ENCODE measurements at places on chromosomes 6 and 20. TPM values are rescaled to one million over a fixed set of nuclear protein-coding genes. Genes with fewer than 3 reads are reported as not detected.

GRCh38 chr20:50282592-50283241 is 92.1 kb downstream of the CEBPB start:
- H3K4me3 ChIP-seq: no peak overlapping the region
- H3K27me3 ChIP-seq: no peaks in the 10 kb centered on the region
- DNase-seq: no peak
- no peaks in the 10 kb centered on the region for H3K36me3 ChIP-seq
- H3K4me1 ChIP-seq: peaks cover 6% of the 10 kb centered on the region

DNA sequence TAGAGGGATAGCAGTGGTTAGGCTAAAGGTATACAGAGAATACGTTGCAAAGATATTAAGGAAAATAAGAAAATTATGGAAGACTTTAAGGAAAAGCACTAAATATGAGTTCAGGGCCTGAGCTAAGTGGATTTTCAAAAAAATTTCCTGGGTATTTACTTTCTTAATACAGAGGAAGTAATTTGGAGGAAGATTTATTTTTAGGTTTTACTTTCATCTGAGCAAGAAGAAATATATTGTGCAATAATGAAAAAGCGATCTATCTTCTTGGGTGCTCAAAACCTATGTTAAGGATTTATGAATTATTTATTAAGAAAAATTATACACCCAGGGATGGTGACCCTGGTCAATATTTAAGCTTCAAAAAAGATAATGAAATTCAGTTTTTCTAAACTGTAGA is 224.7 kb downstream of the PLCB1 start:
- H3K4me3 ChIP-seq: no peak overlapping the region
- no peak for DNase-seq
- no peaks in the 10 kb centered on the region for H3K36me3 ChIP-seq
- H3K27me3 ChIP-seq: no peaks in the 10 kb centered on the region
- no peaks in the 10 kb centered on the region for H3K4me1 ChIP-seq

DNA sequence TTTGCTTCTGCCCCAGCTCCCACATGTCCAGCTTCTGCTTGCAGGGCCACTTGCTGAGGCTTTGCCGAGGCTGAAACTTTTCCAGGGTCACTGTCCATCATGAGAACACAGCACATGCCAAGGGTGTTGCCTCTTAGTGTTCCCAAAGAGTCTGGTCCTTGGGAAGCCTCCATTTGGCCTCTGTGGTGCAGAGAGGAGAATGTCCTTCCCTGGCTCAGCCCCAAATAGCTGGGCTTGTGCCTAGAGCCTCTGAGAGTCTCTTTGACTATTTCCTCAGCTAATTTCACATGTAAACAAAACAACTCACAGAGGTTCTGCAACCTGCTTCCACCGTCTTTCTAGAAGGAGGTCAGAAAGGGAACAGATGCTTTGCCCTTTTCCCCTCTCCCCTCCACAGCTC is 40.4 kb upstream of the RAB23 start:
- DNase-seq: no peak
- H3K36me3 ChIP-seq: no peaks in the 10 kb centered on the region
- no peak overlapping the region for H3K4me3 ChIP-seq
- no peaks in the 10 kb centered on the region for H3K4me1 ChIP-seq
- no peaks in the 10 kb centered on the region for H3K27me3 ChIP-seq
- no peak overlapping the region for H3K27ac ChIP-seq

- H3K36me3 ChIP-seq: no peaks in the 10 kb centered on the region
- no peak overlapping the region for H3K27ac ChIP-seq
- DNase-seq: no peak
- H3K4me3 ChIP-seq: no peak overlapping the region
These were observed 15.9 kb upstream of the PCMTD2 start for GRCh38 chr20:64239449-64240242.

DNA sequence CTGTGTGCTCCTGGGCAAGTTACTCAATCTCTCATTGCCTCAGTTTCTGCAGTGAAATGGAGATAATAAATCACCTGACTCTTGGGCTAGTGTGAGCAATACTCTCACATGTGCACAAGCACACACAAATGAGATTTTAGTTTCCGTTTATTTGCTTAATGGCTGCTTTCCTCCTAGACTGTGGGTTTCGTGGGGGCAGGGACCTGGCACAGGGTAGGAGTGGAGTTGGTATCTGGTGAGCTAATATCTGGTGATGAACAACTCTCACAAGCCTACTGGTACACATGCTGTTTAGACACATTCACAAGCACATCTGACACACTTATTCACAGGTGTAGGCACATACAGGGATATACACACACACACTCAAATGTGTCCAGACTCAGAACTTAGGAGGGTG is 73.8 kb downstream of the TOX2 start:
- peaks cover 6% of the 10 kb centered on the region for H3K4me1 ChIP-seq
- H3K4me3 ChIP-seq: no peak overlapping the region
- DNase-seq: no peak

TAGAP gene
- 161 TPM for total RNA-seq

ETV7 gene
- total RNA-seq: 3.1 TPM

- no peaks in the 10 kb centered on the region for H3K27me3 ChIP-seq
- H3K4me3 ChIP-seq: no peak overlapping the region
- no peak for DNase-seq
These were observed 88.3 kb downstream of the SH3BGRL2 start for GRCh38 chr6:79719248-79719960.

DNA sequence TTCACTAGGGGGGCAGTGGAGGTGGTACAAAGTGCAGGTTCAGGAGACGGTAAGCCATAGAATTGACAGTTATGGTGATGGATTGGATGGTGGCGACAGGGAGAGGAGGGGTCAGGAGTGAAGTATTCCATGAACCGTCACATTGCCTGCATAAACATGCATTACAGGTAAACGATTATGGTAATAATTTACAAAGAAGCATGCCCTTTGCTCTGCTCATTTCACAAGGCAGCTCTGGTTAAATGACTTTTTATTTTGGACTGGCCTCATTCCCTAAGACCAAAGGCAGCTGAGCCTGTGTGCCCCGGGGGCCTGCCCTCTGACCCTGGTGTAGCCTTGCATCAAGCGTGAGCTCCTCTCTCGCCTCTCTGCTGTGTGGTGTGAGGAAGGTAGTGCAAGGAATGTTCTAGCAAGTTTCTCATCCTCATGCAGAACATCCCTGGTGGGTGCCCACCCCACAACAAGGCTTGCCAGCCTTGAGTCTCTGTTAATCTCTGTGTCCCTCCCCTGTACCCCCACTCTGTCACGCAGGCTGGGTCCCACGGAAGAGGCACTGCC is 59.0 kb downstream of the PPP1R14C start:
- H3K27me3 ChIP-seq: no peaks in the 10 kb centered on the region
- no peak for DNase-seq
- no peaks in the 10 kb centered on the region for H3K36me3 ChIP-seq
- no peak overlapping the region for H3K4me3 ChIP-seq

DNA sequence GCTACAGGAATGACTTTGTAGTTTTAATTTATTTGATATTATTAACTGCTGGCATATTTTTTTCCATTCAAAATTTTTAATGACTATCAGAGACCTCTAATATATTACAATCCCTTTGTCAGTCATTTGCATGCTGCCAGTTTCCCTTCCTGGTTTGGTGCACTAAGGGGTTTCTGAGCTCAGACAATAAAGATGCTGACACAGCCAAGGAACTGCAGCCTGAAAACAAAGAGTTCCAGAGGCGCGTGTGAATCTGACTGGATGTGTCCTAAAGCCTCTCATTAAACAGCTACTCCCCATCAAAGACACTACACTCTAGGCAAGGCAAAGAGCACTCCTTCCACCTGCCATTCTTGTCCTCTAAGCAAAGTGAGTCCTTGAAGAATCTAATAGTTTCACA is 116.8 kb upstream of the DST start:
- no peaks in the 10 kb centered on the region for H3K4me1 ChIP-seq
- DNase-seq: no peak
- no peak overlapping the region for H3K27ac ChIP-seq
- H3K4me3 ChIP-seq: no peak overlapping the region
- H3K27me3 ChIP-seq: no peaks in the 10 kb centered on the region

DNA sequence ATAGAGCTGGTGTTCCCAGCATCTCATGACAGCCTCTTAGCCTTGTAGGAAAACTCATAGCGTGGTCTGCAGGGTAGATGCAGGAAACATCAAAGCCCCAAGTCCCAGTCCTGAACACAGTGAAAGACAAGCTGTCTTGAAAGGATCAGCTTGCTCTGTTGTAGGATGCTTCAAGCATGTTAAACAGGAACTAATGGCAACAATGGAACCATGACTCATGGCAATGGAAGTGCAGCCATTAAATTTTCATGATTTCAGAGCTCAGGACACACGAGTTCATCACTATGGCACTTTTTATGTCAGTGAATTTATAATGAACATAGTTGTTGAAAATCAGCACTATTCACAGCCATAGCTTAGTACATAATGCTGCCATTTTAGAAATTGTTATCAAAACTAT is 367.7 kb downstream of the KIF16B start:
- H3K4me1 ChIP-seq: no peaks in the 10 kb centered on the region
- no peak overlapping the region for H3K4me3 ChIP-seq
- H3K27me3 ChIP-seq: no peaks in the 10 kb centered on the region
- H3K27ac ChIP-seq: no peak overlapping the region
- DNase-seq: no peak

MAFB gene
- 2.6 TPM for total RNA-seq

DTD1 gene
- 18.1 TPM for total RNA-seq

GRCh38 chr20:21656308-21657067 is 49.0 kb upstream of the PAX1 start:
- no peaks in the 10 kb centered on the region for H3K36me3 ChIP-seq
- H3K27me3 ChIP-seq: no peaks in the 10 kb centered on the region
- no peaks in the 10 kb centered on the region for H3K4me1 ChIP-seq
- no peak overlapping the region for H3K4me3 ChIP-seq
- no peak overlapping the region for H3K27ac ChIP-seq
- no peak for DNase-seq

GRCh38 chr6:35178932-35179832 is 34.6 kb upstream of the SCUBE3 start:
- no peak for DNase-seq
- H3K36me3 ChIP-seq: no peaks in the 10 kb centered on the region
- no peak overlapping the region for H3K27ac ChIP-seq

JPH2 gene
- total RNA-seq: not detected

GRCh38 chr6:7052443-7053011 is 55.2 kb upstream of the RREB1 start:
- no peaks in the 10 kb centered on the region for H3K27me3 ChIP-seq
- DNase-seq: peak; percentile 9
- peaks cover 8% of the 10 kb centered on the region for H3K4me1 ChIP-seq
- no peaks in the 10 kb centered on the region for H3K36me3 ChIP-seq
- H3K27ac ChIP-seq: peak overlapping the region; percentile 25

RAB44 gene
- total RNA-seq: not detected

Measured in CD4-positive, alpha-beta memory T cell (primary cell).